ENCODE measurements at places on chromosomes 7 and 10.
A peak's percentile ranks its signal among the peaks of the same experiment; 100 is the strongest.

DNA sequence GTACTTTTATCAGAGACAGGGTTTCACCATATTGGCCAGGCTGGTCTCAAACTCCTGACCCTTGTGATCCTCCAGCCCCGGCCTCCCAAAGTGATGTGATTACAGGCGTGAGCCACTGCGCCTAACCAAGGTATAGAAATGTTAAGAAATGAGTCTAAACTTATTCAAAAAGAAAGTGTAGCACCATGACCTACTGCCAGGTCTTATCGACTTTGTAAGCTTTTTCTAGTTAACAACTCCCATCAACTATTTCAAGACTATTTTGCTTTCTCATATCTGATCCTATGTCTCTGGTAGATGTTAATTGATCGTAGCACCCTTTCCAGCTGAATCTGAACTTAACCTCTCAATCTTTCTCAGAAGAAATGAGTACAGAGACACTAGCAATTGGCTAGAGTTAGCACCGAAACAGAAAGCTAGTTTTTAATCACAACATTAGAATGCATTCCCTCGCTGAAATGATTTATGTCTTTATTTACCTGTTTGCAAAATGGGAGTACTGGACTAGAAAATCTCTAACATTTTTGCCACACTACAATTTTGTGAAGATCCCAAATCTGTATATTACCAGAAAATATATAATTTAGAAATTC, 114.0 kb upstream of the HGF start:
- no peak for DNase-seq

DNA sequence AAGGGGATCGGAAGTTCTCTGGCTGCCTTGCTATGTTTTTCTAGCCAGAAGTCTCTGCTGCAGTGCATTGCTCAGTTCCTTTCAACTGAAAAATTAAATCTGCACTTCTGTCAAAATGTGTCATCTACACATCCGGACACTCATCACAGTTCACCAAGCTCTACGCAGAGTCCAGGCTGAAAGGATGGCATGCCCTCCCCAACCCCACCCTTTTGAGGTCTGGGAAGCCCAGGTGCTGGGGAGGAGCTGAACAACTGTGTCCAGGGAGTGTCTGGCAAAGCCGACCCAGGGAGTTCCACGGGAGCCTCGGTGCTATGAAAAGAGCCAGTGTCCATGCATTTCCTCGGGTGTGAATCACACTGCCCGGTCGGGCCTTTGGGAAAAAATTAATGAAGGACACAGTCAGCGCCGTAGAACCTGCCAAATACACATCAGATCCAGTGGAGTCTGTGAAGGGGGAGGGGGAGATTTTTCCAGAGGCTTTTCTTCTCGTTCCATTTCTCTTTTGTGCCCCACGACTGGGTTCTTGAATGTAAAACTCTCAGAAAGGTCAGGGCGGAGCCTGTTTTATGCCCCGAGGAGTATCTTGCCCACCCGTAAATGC, 757 bp upstream of the PALS2 start:
- DNase-seq = peak; percentile 21

DNA sequence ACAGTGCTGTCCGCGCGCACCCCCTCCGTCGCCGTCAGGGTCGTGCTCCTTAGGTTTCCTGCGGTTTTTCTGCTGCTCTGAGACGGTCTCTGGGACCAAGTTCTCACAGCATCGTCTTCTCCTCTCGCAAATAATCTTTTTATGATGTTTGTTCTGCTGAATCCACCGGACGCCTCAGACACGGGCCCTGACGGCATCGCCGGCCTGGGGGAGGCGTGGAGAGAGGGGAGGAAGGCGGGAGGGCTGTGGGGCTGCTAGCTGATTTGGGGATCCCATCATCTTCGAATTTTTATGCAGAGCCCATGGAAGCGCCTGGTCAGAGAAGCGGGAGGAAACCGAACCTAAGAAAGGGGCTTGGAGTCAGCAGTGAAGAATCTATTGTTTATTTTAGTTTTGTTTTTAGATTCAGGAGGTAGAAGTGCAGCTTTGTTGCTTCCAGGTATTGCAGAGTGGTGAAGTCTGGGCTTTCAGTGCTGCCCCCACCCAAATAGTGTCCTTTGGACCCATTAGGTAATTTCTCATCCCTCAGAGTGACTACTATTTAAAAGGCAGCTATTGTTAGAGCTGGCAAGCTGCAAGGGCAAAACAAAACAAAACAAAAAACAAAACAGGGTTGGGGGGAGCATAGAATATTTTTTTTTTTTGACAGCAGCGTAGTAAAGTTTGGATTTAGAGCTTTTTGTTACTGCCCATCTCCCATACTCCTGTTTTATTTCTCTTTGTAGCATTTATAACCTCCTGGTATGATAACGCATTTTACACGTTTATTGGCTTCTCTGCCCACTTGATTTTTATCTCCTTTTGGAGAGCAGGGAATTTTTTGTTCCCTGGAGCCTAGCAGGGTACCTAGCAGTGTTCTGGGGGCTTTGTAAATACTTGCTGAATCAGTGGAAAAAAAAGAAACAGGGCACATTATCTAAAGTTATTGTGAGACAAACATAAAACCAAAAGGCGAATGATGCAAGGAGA, 92.6 kb downstream of the SPAG6 start:
- DNase-seq = peak; percentile 43

- no peak for DNase-seq
These were observed 609.0 kb downstream of the SDK1 start for GRCh38 chr7:3910054-3910453.

DNA sequence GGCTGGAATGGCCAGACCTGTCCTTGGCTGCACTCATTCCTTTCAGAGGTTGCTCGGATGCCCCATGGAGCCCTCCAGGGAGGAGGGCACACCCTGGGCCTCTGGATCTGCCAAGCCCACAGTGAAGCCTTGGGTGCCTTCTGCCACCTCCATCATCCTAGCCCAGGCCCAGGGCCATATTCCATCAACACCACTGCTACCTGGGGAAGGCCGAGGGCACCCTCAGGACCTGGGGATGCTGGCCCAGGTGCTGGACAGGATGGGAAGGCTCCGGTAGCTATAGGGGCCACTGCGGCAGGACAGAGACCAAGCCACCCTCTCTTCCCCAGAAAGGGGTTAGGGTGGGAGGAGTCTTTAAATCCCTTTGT, 810 bp downstream of the OPN4 start:
- no peak for DNase-seq

GRCh38 chr10:48523212-48523819, 81.6 kb downstream of the ARHGAP22 start:
- no peak for DNase-seq

GRCh38 chr7:21507627-21508343, 35.1 kb upstream of the DNAH11 start:
- DNase-seq = no peak

DNA sequence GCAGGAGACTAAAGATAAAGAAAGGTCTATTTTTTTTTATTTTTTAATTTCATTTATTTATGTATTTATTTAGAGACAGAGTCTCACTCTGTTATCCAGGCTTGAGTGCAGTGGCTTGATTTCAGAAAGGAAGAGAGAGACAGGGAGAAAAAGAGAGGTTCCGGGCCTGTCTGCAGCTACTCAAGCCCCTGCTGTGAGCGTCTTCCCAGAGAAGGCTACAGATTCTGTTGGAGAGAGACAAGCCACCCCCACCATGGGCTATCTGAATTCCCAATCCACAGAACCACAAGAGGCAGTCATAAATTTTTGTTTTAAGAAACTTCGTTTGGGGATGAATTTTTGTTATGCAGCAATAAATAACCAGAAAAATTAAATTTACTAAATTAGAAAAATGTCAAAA, 68.1 kb downstream of the CALN1 start:
- no peak for DNase-seq

DNA sequence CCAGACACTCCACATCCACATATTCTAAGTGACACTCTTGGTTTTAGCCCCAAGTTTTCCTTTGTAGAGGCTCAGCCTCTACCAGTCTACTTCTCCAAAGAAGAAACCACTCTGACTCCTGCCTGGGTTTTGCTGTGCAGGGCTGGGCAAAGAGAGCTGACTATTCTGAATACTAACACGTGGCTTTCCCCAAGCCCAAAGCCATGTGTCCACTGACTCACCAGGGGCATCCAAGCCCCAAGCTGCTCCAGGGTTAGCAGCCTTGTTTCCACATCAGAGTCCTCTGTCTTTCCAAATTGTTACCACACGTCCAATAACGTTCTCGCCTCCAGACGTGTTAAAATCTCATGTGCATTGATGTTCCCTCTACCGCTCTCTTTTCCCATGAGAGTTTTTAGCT, 8.7 kb downstream of the GALNTL5 start:
- DNase-seq = no peak

All from activated CD4-positive, alpha-beta T cell treated with anti-CD3 and anti-CD28 coated beads for 4 hours (primary cell).